ENCODE measurements at places on chromosomes 12 and 14. TPM values are rescaled to one million over a fixed set of nuclear protein-coding genes. Genes with fewer than 3 reads are reported as not detected.

Gene DLGAP5
- total RNA-seq: 17.2 TPM

Gene ANO6
- total RNA-seq: 75.7 TPM

Gene TCP11L2
- 31.0 TPM for total RNA-seq

Gene RAB3IP
- total RNA-seq: 105 TPM

Gene IRAK3
- 6.1 TPM for total RNA-seq

Gene CLEC9A
- 2.6 TPM for total RNA-seq

Gene CMA1
- not detected for total RNA-seq

Gene MYBPC1
- 3.7 TPM for total RNA-seq

Gene ABCD2
- total RNA-seq: 0.55 TPM

Gene SLC4A8
- total RNA-seq: 78.6 TPM

Gene DAAM1
- total RNA-seq: 54.6 TPM

Gene ERG28
- total RNA-seq: 60.0 TPM

Gene MYO1H
- 1.7 TPM for total RNA-seq

Gene RTL1
- total RNA-seq: 0.94 TPM

Gene RNASE8
- not detected for total RNA-seq

Gene CACNA1C
- total RNA-seq: 20.3 TPM

Gene P2RX4
- total RNA-seq: 36.0 TPM

Gene SLC5A8
- 0.31 TPM for total RNA-seq
